8988T (cell line): ENCODE measurements at places on chromosomes 2 and 18.
A peak's percentile ranks its signal among the peaks of the same experiment; 100 is the strongest.

GRCh38 chr2:226123300-226123699 is 676.3 kb downstream of the IRS1 start:
- DNase-seq, result no peak

GRCh38 chr2:105581555-105581944 is 163.2 kb upstream of the NCK2 start:
- DNase-seq, result no peak

DNA sequence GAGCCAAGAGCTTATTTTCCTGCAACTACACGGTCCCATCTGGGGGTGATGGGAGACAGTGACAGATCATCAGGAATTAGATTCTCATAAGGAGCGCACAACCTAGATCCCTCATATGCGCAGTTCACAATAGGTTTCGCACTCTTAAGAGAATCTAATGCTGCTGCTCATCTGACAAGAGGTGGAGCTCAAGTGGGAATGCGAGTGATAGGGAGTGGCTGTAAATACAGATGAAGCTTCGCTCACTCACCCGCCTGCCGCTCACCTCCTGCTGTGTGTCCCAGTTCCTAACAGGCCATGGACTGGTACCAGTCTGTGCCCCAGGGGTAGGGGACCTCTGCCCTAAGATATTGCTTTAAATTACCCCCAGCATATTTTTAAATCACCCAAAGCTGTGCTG is 10.8 kb downstream of the LRRFIP1 start:
- DNase-seq, result no peak

DNA sequence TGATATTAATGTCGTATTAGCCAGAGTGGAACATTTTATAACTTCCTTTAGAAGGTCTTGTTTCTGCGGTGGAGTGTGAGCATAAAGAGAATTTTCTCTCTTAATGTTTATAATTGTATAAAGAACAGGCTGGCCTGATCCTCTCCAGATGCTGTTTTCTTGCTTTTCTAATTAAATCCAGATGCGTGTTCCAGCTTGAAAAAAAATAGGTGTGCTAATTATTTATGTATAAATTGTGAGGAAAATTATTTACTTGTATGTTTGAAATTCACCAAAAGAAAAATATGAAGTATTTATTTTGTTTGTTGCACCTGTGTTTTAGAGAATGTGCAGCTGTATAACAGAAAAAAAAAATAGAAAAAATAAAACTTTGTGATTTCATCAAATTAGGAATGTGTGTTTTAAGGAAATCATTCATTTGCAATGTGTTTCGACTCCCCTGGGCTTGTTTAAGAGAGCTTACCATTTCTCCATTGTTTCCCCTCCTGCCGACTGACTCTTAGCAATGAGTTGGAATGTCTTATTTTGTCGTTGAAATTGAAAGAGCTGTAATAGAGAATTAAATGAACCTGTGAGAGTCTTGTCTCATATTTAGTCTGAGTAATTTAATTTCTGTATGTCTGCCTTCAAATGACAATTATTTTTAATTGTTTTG is 220.1 kb upstream of the NXPH2 start:
- no peak for DNase-seq

GRCh38 chr2:191126386-191127085 is 24.3 kb downstream of the STAT4 start:
- no peak for DNase-seq

- no peak for DNase-seq
Observed at GRCh38 chr2:237739101-237739500, 59.5 kb upstream of the RBM44 start.

- DNase-seq, result no peak
Observed at GRCh38 chr2:31270822-31271231, 36.9 kb downstream of the EHD3 start.

- DNase-seq, result no peak
Observed at GRCh38 chr2:99641999-99642398, 152.2 kb upstream of the REV1 start.

GRCh38 chr2:238143239-238143951 is 4.9 kb downstream of the KLHL30 start:
- peak; percentile 89 for DNase-seq

DNA sequence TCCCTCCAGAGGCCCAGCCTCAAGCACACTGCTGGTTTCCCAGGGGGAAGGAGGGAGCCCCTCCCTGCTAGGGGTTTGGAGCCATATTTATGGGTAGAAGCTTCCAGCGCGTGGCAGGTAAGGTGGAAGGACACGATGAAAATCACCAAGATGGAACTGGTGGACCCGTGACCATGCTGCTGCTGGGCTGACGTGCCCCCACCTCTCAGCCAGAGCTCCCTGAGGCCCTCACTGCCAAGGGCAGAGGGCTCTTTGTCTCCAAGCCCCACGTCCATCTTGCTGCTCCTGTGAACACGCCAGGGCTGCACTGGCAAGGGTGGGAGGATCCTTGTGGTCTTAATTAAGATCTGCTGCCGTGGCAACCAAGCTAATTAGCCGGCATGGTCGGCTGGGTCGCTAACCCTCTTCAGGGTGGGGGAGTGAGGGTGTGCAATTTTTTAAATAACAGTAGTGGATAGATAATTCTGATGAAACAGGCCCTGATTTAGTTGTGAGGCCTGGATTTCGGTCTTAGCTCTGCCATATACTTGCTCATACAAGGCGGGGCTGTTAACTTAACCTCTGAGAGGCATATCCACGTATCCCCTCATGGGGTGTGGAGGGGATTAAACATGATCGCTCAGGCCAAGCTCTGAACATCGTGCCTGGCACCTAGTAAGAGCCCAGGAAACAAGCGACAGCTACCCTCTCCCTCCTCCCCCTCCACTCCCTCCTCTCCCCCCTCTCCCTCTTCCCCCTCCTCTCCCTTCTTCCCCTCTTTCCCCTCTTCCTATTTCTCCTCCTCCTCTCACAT is 232.8 kb downstream of the CELF4 start:
- no peak for DNase-seq

DNA sequence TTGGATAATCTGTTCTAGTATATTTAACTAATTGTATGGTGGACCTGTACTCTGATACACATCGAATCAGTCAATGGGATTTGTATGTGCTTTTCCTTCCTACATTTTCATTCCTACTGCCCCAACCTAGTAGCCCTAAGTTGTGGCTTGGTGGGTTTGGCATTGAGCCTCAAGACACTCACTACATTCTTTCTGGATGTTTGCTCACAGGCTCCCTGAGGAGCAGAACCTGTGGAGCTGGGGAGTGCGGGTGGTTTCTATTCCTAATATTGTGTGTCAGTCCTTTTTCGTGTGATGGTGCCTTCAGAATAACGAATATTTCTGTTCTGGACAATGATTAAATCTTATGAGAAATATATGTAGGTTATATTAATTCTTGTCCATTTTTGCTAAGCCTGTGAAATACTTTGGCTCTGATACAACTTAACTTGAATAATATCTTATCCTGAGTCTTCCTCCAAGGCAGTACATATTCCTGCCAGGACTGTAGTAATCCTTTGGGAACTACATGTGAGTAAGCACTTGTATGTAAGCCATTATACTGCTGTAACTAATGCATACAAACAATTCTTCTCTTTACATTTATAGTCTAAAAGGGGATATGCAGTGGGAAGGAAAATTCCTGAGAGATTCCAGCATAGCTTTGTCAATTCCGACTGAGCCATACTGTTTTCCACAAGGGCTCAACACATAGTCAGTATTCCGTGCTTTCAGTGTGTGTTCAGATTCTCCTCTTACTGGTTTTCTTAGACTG is 150.6 kb downstream of the AGPS start:
- DNase-seq, result no peak

DNA sequence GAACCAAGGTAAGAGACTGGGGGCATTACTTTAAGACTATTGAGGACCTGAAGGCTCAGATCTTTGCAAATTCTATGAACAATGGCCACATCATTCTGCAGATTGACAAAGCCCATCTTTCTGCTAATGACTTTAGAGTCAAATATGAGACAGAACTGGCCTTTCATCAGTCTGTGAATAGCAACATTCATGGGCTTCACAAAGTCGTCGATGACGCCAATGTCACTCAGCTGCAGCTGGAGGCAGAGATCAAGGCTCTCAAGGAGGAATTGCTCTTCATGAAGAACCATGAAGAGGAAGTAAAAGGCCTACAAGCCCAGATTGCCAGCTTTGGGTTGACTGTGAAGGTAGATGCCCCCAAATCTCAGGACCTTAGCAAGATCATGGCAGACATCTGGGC is 43.8 kb upstream of the SLC4A10 start:
- DNase-seq, result no peak

GRCh38 chr2:70828914-70829824 is 6.4 kb downstream of the CD207 start:
- DNase-seq, result peak; percentile 31

DNA sequence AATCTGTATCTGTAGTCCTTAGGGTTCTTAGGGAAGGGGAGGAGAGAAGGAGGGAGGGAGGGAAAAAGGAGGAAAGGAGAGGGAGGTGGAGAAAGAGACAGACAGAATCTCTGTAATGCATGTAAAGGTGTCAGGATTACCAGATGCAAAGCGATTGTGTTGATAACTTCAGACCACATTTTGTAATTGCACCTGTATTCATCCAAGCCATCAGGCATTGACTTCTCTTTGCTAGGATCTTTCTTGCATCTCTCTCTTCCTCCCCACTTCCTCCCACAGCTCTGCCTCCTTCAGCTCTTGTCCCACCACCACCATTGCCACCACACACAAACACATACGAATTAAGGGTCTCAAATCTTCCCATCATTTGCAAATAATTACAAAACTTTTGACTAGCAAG is 91.4 kb downstream of the AOX1 start:
- no peak for DNase-seq

DNA sequence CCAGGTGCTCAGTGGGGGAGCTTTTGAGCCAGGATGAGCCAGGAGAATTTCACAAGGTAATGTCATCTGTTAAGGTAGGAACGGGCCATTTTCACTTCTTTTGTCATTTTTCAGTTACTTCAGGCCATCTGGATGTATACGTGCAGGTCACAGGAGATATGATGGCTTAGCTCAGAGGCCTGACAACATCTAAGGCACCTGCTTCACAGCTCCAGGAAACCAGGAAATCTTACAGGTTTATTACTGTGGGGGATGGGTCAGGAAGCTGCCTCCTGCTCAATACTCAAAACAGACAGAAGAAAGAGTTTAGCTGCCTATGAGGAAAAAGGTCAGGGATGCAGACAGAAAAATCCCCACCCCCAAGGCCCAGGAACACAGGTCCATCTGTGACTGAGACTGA is 364.3 kb upstream of the LRP1B start:
- no peak for DNase-seq

DNA sequence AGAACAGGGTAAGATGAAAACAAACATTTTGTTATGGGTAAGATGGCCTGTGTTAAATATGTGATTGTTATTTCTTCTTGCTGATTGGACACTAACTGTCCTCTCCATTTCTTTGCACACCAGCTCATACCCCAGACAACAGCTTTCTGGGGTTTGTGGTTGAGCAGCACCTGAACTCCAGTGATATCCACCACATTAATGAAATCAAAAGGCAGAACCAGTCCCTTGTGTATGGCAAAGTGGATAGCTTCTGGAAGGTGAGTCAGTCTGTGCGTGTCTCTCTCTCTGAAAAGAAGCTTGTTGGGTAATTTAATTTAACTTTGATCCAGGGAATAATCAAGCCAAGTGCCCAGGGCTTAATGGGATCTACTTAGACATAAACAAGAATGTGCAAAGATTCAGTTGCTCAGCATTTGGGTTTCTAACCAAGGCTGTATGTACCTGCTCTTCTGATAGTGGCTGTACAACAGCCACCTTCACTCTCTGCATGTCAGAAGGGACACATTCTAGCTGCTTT is 108.3 kb downstream of the MGAT5 start:
- DNase-seq, result no peak

DNA sequence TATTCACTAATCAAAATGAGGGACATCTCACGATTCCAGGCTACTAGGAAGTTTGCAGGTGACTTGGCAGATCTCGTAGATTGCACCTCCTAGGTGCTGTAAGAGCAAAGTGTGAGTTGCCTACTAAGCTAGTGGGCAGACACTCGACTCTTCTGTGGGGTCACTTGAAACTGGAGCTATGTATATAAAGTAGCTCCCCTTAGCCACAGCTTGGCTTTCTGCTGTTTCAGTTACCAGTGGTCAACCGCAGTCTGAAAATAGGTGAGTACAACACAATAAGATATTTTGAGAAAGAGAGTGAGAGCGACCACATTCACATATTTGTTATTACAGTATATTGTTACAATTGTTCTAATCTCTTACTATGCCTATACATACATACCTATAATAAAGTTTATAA is 23.3 kb downstream of the CTAGE1 start:
- no peak for DNase-seq

DNA sequence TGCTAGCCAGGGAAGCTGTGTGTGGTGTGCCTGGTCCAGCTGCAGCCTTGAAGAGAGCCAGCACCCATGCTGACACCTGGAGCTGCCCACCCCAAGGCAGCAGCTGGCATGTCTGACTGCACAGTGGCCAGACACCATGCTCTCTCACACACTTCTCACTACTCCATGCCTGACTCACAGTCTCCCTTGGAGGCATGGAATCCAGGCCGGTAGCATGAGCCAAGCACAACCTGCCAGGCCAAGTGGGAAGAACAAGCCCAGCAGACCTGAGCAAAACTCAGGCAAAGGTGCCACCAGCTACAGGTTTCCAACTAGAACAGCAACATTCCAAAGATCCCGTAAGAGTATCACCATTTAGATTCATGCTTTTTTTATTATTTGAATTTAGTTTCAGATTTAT is 625.3 kb upstream of the LRRTM4 start:
- no peak for DNase-seq

- DNase-seq, result no peak
Observed at GRCh38 chr2:119741001-119741400, 18.7 kb upstream of the PTPN4 start.

DNA sequence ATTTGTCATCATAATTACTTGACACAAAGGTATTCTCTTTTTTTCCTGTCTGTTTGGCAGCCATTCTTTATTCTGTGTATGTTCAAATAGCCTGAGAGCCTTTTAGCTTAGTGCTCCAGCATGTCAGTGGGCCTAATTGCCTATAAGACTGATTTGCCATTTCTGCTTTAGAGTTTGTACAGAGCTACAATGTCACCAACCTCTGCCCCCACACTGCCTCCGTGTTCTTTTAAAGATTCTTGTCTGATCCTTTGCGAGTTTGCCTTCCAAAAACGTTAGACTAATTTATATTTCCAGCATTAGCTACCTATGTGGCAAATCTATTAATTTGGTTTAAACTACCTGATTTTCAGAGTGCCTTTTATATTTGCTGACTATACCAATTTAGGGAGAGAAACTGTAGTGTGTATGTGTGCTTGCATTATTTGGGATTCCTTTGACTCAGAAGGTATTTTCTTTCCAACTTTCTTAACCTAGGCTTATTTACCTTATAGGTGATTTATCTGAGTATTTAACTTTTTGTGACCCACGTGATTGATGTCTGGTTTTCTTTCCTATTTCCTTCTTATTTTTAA is 70.8 kb downstream of the FAM117B start:
- no peak for DNase-seq
